ENCODE measurements at places on chromosomes 2 and 18. TPM values are rescaled to one million over a fixed set of nuclear protein-coding genes. Genes with fewer than 3 reads are reported as not detected.

Gene UGT1A10
- not detected for total RNA-seq

Gene POTEC
- not detected for total RNA-seq

Gene CFAP65
- 16.5 TPM for total RNA-seq

Gene BOLL
- not detected for total RNA-seq

Gene B3GNT7
- total RNA-seq = 32.9 TPM

Gene TRIP12
- total RNA-seq = 358 TPM

DNA sequence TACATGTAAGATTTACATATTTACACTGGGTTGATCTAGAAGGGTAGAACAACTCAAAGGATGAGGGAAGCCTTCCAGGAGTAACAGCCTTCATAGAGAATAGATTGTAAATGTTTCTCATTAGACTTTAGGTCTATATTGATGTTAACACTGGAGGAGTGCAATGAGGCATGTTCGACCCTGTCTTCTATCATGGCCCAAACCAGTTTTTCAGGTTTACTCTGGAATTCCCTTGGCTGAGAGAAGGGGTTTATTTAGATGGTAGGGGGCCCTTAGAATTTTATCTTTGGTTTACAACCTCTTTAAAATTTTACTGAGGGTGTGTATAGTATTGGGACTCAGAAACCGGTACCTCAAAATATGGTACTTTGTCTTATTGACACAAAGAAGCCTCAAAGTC lies 634.9 kb upstream of the PIK3C3 start:
- DNase-seq = no peak
- no peaks in the 10 kb centered on the region for H3K4me1 ChIP-seq
- no peak overlapping the region for H3K27ac ChIP-seq
- no peaks in the 10 kb centered on the region for H3K27me3 ChIP-seq
- H3K36me3 ChIP-seq = no peaks in the 10 kb centered on the region

DNA sequence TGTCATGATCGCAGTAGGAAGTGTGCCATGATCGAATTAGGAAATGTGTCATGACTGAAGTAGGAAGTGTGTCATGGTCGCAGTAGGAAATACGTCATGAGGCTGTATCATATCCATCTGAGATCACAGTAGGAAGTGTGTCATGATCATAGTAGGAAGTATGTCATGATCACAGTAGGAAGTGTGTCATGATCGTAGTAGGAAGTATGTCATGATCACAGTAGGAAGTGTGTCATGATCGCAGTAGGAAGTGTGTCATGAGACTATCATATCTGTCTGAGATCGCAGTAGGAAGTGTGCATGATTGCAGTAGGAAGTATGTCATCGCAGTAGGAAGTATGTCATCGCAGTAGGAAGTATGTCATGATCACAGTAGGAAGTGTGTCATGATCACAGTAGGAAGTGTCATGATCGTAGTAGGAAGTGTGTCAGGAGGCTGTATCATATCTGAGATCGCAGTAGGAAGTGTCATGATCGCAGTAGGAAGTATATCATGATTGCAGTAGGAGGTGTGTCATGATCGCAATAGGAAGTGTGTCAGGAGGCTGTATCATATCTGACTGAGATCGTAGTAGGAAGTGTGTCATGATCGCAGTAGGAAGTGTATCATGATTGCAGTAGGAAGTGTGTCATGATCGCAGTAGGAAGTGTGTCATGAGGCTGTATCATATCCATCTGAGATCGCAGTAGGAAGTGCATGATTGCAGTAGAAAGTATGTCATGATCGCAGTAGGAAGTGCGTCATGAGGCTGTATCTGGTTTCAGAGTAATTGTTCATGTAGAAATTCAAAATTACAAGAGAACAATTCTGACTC lies 56.4 kb upstream of the NFATC1 start:
- no peaks in the 10 kb centered on the region for H3K4me1 ChIP-seq
- H3K4me3 ChIP-seq = no peak overlapping the region
- no peak for DNase-seq
- H3K27ac ChIP-seq = no peak overlapping the region

GRCh38 chr18:10457767-10458166 lies 3.3 kb downstream of the APCDD1 start:
- no peaks in the 10 kb centered on the region for H3K27me3 ChIP-seq
- peak; percentile 33 for DNase-seq
- no peak overlapping the region for H3K27ac ChIP-seq
- H3K36me3 ChIP-seq = no peaks in the 10 kb centered on the region
- peaks cover 10% of the 10 kb centered on the region for H3K4me1 ChIP-seq

DNA sequence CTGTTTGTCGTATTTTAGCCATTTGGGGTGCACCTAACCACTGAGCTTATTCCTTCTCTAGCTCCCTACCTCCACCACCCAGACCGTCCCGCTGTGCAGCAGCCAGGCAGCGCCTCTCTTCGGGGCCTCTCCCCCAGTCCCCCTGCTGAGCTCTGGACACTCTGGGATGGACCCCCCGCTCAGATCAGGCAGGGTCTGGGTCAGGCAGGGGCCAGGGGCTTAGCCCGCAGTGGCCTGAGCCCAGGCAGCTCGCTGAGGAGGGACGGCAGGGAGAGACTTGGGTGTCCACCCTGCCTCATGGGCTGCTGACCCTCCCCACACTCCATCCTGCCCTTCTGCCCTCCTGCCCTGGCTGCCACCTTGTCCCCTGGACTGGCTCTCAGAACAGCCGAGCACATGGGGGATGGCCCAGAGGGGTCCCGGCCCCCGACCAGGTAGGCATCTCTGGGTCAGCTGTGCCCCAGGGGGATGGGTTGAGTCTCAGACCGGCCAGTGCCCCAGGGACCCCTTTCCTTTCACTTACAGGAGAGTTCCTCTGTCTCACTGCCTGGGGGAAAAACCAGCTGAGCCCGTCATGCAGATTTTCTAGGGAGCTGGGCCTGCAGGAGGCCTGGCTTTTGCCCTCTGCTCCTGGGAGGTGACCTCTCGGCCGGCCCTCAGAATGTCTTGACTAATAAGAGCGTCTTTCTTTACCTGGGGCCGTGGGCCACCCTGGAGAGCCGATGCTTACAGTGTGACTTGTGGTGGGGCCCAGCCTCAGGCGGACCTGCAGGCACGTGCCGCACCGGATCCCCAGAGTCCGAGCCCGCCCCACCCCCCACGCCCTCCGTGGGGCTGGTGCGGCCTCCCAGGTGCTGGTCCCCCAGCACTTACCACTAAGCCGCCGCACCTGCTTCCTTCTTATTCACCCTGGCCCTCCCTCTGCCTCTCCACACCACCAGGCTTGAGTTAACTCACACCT lies 22.8 kb upstream of the PXDN start:
- no peaks in the 10 kb centered on the region for H3K36me3 ChIP-seq
- H3K4me1 ChIP-seq = peaks cover 9% of the 10 kb centered on the region
- no peaks in the 10 kb centered on the region for H3K27me3 ChIP-seq

- DNase-seq = no peak
- no peaks in the 10 kb centered on the region for H3K27me3 ChIP-seq
- H3K27ac ChIP-seq = no peak overlapping the region
- H3K4me3 ChIP-seq = no peak overlapping the region
These were observed 11.2 kb downstream of the KIAA2012 start for GRCh38 chr2:202084265-202084664.

DNA sequence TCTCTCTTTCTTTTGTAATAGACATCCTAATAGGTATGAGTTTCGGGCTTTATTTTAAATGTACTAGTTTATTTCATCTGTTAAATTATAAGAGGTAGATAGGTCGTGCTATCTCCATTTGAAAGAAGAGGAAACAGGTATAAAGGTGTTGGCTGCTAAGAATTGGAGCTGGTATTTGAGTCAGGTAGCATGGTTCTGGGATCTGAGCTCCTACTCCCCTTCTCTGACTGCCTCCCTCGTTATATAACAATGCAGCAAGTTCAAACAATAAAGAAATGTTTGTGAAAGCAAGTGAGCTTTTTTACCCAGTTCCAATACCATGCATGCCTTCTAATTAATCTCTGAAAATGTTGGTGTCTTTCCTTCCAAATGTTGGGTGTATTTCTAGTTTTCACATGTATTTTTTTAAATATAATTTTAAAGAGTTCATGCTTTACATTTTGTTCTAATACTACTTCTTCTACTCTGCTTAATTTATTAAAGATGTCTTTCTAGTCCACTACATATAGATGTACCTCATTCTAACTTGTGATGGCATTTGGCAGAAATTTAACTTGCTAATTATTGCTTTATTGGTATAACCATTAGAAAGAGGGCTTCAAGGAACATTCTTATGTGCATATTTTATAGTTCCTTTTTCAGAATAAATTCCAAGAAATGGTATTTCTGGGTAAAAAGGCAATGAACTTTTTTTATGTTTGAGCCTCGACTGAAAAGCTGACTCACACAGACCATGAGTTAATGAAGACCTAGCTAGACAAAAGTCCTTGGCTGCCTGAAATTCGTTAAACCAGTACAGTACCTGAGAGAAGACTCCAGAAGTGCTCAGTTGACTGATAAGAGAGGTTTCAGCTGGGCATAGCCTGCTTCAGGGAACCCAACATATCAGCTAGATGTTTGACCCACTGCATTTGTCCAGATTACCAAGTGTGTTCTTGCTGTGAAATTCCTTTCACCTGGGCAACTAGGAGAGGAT lies 133.5 kb downstream of the CERS6 start:
- no peak overlapping the region for H3K4me3 ChIP-seq
- no peak overlapping the region for H3K27ac ChIP-seq
- no peaks in the 10 kb centered on the region for H3K4me1 ChIP-seq
- no peak for DNase-seq
- H3K27me3 ChIP-seq = no peaks in the 10 kb centered on the region

GRCh38 chr2:65866148-65866547 lies 433.7 kb upstream of the SPRED2 start:
- H3K27ac ChIP-seq = no peak overlapping the region
- no peaks in the 10 kb centered on the region for H3K4me1 ChIP-seq
- no peak overlapping the region for H3K4me3 ChIP-seq
- no peaks in the 10 kb centered on the region for H3K36me3 ChIP-seq
- no peak for DNase-seq
- H3K27me3 ChIP-seq = no peaks in the 10 kb centered on the region

- peaks cover 55% of the 10 kb centered on the region for H3K27me3 ChIP-seq
- no peak for DNase-seq
- H3K4me3 ChIP-seq = no peak overlapping the region
- no peak overlapping the region for H3K27ac ChIP-seq
- H3K4me1 ChIP-seq = peaks cover 3% of the 10 kb centered on the region
- no peaks in the 10 kb centered on the region for H3K36me3 ChIP-seq
These were observed 727 bp downstream of the KIF1A start for GRCh38 chr2:240819126-240819857.
